NCI-H1436 treated with DMSO at 0.1 percent for 48 hours (cell line): ENCODE measurements at places on chromosomes 1 and 21.
A peak's percentile ranks its signal among the peaks of the same experiment; 100 is the strongest.

GRCh38 chr1:201628490-201628889 lies 89.6 kb downstream of the NAV1 start:
- peak; percentile 85 for DNase-seq

DNA sequence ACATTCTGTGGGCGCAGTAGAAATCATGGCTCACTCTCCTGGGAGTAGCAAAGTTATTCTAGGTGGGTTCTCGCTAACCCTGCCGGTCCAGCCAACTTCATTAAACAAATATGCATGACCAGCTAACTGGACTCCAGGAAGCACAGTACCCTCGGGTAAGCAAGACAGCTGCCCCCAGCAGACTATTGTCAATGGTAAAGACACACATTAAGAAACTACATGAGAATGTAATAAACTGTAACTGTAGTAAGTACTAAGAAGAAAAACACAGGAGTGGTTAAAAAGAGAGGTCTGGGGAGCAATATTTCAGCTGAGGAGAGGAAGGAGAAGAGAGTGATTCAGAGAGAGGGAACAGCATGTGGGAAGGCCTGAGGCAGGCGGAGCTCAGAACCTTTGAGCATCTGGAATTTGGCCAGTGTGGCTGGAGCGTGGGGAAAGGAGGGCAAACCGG lies 7.4 kb downstream of the SLC2A5 start:
- no peak for DNase-seq

GRCh38 chr1:246106342-246106763 lies 400.7 kb downstream of the SMYD3 start:
- no peak for DNase-seq

- DNase-seq: no peak
Measured at GRCh38 chr1:13951793-13952751, 252.1 kb downstream of the PRDM2 start.

GRCh38 chr1:184161071-184161698 lies 109.7 kb downstream of the TSEN15 start:
- DNase-seq: no peak

- no peak for DNase-seq
Measured at GRCh38 chr1:157487504-157487903, 64.8 kb downstream of the FCRL5 start.

GRCh38 chr1:115454837-115455511 lies 116.9 kb upstream of the NGF start:
- DNase-seq: no peak

GRCh38 chr1:30870035-30870434 lies 38.5 kb downstream of the SDC3 start:
- no peak for DNase-seq
